GM06990 (cell line): ENCODE measurements at places on chromosomes 12 and 14.

- DNase-seq, result no peak
These were observed 50.9 kb downstream of the FBXO33 start for GRCh38 chr14:39381366-39381765.

GRCh38 chr14:86515195-86515594 lies 985.3 kb downstream of the FLRT2 start:
- no peak for DNase-seq

DNA sequence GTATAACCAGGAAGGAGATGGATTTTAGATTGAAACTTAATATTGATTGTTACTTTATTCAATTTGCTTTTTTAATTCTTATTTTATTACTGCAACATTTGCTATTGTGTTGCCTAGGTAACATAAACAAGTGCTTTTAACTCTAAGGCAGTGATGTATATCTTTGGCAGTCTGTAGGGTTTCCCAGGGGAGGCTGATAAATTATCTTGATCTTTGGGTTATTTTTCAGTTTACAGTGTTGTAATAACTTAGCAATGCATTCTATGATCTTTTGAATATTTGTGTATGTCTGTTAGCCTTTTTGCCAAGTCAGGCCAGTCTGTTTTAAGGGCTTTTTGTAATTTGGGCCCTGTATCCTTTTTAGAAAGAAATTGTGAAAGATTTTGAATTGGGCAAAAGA lies 7.8 kb upstream of the DTD2 start:
- DNase-seq, result no peak

DNA sequence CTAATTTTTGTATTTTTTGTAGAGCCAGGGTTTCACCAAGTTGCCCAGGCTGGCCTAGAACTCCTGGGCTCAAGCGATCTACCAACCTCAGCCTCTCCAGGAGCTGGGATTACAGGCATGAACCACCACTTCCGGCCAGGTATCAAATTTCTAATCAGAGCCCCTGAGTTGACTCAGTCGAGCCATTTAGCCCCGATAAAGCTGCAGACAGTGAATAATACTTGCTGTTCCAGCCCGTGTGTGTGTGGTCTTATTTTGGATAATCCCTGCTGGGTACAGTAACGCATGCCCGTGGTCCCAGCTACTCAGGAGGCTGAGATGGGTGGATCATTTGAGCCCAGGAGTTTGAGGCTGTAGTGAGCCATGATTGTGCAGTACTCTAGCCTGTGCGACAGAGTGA lies 57.0 kb downstream of the TEAD4 start:
- no peak for DNase-seq

GRCh38 chr12:95640516-95640915 lies 89.2 kb upstream of the USP44 start:
- no peak for DNase-seq

DNA sequence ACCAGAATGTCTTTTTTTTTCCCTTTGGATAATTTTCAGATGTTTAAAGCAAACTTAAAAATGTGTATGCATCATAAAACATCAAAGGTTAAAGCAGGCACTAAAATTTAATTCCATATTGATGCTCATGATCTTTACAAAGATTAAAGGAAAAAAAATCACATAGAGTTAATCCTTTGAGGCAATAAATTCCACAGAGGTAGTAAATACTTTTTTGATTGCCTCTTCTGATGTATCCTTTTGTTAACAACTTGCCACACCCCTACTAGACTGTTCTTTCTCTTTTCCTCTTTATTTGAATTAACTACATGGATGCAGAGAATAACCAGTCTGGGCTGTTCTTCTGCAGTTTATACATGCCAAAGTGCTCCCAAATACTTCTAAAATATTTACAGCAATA lies 45.2 kb upstream of the KCNJ8 start:
- no peak for DNase-seq

DNA sequence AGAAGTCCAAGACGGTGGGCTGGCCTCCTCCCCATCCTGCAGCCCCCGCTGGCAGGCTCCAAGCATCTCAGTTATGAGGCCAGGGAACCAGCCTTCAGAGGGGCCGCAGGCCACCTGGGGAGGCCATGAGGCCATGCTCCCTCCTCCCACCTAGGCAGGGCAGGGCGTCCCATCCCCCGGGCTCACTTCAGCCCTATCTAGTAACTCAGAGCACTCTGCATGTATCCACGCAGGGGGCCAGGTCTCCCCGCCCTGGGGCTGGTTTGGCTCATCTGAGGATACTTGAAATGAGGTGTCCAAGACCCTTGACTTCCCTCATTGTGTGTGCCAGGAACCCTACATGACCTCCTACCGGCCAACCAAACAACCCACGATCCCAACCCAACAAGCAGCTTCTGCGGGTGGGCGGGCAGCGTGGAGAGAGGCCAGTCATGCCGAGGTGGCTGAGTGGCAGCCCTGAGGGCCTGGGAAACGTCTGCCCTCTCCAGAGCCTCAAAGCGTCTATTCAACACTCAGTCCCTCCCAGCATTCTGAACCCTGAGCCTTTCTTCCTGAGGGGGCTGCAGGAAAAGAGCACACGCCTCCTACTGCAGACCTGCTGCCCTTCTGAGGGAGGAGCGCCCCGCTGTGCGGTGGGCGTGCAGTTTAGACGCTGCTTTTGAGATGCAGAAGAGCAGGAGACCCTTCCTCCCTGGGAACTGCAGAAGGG lies 16.8 kb downstream of the ISCA2 start:
- no peak for DNase-seq

- peak; percentile 74 for DNase-seq
These were observed 2.0 kb upstream of the GAPDH start for GRCh38 chr12:6532051-6532926.

- no peak for DNase-seq
These were observed 16.7 kb downstream of the SLCO1C1 start for GRCh38 chr12:20711846-20712245.

DNA sequence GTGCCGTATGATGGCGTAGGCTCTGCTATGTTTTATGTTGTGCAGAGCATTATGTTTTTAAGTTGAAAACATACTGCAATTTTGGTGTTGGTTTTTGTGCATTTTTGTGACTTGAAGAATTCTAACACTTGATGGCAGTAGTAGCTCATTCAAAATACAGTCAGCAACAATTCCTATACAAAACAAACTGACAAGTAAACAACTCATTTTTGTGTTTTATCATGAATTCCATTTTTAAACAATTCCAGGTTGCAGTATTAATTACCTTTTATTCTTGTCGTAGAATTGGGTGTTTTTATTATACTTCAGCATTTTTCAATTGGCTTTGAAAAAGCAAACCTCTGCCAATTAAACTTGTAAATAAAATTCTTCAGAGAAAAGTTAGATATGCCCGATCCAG lies 4.1 kb upstream of the CCER1 start:
- DNase-seq, result no peak

GRCh38 chr14:99425272-99425681 lies 55.4 kb downstream of the SETD3 start:
- no peak for DNase-seq
